Stimulated activated CD4-positive, alpha-beta T cell treated with anti-CD3 and anti-CD28 coated beads, Interleukin-2, amount 100 ng/mL, for 24 hours (primary cell): ENCODE measurements at places on chromosomes 2 and 18.

DNA sequence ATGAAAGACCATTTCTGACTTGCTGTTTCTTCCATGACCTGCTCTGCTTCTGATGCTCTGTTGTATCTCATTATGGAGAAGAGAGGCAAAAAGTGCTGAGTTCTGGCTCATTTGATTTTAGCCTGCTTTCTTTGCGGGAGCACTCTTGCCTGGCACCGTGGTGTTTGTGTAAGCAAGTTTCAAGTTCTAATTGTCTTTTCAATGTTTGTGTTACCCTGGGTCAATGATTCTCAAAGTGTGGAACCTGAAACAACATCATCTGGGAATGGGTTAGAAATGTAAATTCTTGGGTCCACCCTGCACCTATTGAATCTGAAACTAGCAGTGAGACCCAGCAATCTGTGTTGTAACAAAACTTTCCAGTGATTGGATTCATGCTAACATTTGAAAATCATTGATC lies 85.5 kb upstream of the STON1 start:
- DNase-seq = no peak

- DNase-seq = no peak
Measured at GRCh38 chr2:239386872-239387445, 13.9 kb downstream of the HDAC4 start.

DNA sequence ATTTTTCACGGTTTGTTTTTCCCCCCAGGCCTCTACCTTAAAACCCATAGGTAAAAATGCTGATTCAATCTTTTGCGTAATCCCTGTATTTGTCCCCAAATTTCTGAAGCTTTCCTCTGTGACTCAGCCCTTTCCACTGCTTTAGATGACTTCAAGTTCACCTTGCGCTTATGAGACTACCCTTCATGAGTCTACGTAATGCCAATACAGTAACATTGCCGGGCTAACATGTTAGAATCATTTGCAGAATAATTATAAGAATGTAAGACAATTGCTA lies 283.0 kb downstream of the TMX3 start:
- no peak for DNase-seq

DNA sequence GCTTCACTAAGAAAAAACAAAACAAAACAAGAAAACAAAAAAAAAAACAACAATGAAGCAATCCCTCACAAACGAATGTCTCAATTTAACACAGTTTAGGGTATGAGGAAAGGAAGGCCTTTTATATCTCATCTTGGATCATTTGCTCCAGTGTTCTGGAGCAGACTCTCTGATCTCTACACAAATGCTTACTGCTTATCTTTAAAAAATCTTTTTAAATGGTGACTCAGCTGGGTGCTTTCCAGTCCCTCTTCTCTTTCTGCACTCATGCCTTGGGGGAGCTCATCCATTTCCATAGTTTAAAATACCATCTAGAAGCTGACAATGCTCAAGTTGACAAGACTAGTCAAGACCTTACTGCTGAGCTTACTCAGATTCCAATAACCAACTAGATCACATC lies 56.2 kb downstream of the ETAA1 start:
- DNase-seq = no peak

- no peak for DNase-seq
Measured at GRCh38 chr2:239576784-239577685, 176.2 kb upstream of the HDAC4 start.

- peak; percentile 4 for DNase-seq
Measured at GRCh38 chr18:22391407-22392345, 26.0 kb downstream of the CTAGE1 start.

DNA sequence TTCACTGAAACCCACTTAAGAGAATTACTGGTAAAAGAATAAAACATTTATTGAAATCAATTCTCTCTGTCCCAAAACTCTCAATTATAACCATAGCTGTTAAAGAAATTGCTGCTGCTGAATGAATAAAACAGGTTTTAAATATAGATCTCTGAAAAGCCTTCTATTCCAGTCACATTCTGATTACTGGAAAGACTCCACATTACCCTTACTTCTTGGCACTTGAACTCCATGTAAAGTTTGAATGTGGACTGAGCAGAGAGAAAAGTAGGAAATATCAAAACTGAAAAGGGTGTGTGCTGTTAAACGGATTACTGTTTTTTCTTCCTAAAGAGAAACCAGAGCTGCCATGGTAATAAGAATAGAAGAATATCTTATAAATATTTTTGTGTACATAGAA lies 655.3 kb upstream of the SETBP1 start:
- no peak for DNase-seq

DNA sequence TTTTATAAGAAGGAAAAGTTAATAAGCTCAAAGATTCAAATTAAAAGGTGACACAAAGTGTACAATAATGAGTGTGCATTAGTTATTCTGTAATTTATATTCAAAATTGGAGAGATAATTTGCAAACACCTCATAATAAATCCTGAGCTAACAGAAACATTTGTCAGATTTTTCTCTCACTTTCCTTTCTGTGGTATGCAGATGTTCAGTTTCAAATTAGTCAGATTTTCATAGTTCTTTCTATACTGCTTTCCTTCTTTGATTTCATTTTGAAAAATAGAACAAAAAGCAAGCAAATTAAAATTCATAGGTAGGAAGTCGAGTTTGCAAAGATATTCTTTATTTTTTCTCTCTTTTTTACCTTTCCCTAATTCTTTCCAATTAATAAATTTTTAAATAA lies 1420.1 kb upstream of the NXPH2 start:
- DNase-seq = no peak

DNA sequence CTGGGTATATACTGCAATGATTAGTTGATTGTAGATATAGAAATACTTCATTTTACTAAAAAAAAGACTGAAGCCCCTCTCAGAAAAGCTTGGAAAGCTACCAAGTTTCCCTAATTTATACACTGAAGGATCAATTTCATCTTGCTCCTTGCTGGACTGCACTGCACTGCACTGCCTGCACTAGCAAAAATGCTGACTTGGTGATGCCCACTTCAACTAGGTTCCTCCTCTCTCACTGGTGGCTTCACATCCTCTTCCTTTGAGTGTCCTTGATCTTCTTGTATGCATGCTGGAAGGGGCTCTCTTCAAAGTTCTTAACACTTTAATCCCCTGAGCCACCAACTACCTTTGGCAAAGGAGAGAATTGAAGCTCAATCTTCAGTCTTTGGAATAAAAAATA lies 31.7 kb upstream of the ITPRID2 start:
- DNase-seq = no peak

DNA sequence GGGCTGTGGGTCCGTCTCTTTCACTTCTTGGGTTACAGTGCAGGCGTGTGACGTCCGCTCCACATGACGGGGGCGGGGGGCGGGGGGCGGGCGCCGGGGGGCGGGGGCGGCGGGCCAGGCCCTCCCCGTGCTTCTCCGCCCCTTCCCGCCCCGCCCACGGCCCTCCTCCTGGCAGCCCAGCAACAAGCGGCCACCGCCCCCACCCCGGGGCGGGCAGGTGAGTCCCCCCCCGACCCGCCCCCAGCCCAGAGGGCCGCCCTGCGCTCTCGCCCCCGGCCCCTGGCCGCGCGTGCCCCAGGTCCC lies 3.6 kb downstream of the ZNF516 start:
- peak; percentile 62 for DNase-seq

DNA sequence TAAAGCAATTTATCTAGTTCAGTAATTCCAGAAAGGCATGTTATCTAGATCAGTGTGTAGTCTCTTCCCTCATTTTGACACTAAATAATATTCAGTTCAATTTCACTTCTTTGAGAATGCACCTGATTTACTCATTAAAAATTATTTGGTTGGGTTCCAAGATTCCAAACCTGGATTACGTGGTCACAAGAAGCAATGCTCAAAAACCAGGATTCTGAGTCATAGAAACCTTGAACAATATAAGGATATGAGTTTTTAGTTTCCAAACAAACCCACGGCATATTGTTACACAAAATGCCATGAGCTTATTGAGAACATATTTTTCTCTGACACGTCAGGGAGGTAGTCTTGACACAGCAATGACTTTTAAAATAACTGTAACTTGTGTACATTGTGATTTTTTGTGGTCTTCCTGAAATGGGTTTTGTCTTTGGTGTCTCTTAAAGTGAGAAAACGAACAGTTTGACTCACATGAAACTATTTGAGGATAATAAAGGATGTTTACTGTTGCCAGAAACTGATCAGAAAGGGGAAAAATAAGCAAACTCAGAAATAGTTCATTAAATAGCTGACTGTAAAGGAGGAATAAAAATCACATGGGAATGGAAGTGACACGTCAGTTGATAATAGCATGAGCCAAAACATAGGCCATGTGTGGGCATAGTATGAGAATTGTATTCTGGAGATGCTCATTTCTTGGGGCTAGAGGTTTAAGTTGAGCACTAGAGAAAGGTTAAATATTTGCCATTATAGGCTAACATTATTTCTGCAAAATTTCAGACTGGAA lies 617.7 kb upstream of the CDH2 start:
- DNase-seq = no peak

- no peak for DNase-seq
Measured at GRCh38 chr2:44793322-44793870, 148.1 kb upstream of the SIX3 start.

GRCh38 chr2:173044686-173045085 lies 31.0 kb upstream of the MAP3K20 start:
- no peak for DNase-seq

GRCh38 chr2:28030600-28030999 lies 140.1 kb downstream of the BABAM2 start:
- no peak for DNase-seq

GRCh38 chr2:138537170-138537915 lies 35.8 kb downstream of the SPOPL start:
- no peak for DNase-seq

GRCh38 chr2:148876202-148876594 lies 1.2 kb downstream of the KIF5C start:
- peak; percentile 27 for DNase-seq

DNA sequence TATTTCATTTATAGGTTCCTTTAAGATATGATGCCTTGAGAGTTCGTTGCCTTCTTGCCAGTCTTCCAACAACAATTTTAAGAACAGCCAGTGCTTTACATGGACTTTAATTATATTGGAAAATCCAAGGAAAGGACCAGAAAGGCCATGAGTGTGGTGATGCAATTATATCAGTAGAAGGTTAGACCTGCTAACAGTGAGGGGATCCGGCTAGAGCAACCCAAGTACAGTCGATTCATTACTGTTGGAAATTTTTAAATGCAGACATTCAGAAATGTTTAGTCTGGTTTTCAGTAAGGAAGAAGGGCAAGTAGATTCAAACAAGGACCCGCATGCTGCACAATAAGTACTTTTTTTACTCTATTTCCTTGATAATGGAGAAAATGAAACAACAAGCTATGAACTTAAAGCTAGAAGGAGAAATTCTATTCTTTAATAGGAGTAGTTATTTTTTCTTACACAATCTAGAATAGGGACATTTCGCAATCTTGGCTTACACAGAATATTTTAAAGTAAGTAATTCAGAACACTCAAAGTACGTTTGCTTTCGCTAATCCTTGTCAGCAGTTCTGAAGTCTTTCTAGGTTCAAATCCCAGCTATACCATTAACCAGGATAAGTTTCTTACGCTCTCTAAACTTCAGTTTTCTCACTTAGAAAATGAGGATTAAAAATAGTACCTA lies 405.5 kb downstream of the MEIS1 start:
- no peak for DNase-seq

DNA sequence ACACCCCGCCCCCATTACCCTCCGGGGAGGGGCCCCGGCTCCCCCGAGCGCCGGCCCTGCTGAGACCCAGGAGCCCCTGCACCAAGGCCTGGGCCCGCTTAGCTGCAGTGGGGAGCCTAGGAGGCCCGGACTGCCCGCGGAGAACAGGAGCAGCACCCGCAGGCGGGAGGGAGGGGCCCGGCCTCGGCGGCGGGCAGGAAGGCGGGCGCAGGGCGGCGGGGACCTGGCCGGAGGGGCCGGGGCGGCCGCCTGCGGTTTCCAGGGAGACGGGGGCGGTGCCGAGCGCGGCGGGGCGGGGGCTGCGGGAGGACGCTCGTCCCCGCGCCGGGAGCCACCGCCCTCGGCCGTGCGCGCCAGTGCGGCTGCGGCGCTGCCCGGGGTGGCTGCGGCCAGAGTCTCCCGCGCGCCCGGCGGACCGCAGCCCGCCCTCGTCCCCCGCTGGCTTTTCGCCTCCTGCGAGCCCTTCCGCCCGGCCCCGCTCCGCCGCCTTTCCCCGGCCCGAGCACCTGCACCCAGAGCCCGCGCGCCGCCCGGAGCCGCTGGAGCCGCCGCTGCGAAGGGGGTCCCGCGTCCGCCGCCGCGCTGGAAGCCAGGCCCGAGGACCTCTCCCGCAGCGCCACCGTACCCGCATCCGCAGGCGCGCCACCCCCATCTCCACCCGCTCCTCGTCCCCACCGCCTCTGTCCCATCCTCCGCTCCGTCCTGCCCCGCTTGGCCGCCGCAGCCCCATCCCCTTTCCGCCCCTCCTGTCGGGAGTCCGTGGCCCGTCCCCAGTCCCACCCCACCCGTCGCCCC lies 17.2 kb downstream of the GPC1 start:
- DNase-seq = peak; percentile 43

- no peak for DNase-seq
Measured at GRCh38 chr2:187453078-187453641, 5.1 kb upstream of the CALCRL start.

DNA sequence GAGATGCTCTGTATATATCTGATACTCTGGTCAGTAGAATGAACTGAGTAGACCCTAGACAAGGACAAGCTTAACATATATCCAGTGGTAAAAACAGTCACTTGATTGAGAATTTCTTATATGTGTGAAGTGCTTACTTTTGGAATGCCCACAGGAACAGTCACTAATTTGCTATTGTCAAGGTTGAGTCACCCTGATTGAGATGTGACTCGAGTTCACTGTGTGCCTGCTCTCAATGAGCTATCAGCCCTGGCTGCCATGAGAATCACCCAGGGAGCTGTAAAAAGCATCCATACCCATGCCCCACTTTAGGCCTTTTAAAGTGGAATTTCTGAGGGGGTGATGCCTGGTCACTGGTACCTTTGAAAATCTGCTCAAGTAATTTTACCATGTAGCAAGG lies 283.7 kb downstream of the SUCLG1 start:
- no peak for DNase-seq

DNA sequence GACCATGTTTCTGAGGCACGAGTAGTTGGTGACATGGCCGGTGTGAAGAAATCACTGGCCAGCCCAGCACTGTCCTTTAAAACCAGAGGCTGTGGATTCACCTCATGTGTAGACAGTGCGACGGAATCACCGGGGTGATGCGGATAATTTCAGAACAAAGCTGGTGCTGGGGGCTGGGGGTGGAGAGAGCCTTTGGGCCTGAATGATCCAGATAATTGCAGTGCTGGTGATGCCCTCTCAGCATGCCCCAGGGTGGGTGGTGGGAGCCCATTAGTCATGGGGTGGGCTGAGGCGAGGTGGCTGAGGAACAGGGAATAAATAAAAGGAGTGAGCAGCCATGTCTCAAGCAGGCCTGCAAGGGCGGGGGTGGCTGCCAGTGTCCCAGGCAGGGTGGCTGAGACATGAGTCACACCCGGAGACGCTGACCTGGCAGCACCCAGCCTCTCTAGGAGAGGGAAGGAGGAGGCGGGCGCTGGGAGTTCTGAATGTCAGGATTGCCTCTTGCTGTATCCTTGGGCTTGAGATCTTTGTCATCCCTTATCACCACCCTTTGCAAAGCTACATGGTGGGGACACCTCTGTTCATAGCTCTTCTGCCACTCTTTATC lies 151.1 kb upstream of the MSH6 start:
- no peak for DNase-seq

- DNase-seq = no peak
Measured at GRCh38 chr2:64982932-64983331, 6.3 kb upstream of the SLC1A4 start.
